A549 (cell line): ENCODE measurements at places on chromosomes 13 and 19.

DNA sequence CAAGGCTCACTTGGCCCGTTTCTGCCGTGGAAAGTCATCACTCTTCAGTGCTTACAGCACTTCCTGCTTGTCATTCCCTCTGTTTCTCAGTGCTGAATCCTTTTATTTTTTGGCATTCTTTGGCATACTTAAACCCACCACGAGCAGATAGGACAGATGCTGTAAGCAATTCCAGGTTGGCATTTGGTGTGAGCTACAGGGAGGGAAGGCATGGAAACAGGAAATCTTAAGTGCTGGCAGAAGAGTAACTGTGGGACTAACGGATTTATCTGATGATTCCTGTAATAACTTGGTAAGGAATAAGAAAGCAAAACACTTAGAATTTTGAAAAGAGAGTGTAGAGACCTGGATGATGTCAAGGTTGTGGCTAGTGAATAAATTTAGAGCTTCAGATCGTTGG, 273.4 kb downstream of the GPC6 start:
- DNase-seq, result no peak

DNA sequence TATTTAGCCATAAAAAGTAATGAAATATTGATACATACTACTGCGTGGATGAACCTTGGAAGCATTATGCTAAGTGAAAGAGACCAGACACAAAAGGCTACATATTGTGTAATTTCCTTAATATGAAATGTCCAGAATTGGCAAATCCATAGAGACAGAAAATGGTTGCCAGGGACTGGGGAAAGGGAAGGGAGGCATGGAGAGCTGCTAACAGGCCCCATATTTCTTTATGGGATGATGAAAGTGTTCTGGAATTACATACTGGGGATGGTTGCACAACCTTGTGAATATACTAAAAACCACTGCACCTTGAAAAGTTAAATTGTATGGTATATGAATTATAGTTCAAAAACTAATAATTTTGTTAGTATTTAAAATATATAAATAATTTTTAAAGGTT, 3.6 kb downstream of the IFT88 start:
- no peak for DNase-seq

DNA sequence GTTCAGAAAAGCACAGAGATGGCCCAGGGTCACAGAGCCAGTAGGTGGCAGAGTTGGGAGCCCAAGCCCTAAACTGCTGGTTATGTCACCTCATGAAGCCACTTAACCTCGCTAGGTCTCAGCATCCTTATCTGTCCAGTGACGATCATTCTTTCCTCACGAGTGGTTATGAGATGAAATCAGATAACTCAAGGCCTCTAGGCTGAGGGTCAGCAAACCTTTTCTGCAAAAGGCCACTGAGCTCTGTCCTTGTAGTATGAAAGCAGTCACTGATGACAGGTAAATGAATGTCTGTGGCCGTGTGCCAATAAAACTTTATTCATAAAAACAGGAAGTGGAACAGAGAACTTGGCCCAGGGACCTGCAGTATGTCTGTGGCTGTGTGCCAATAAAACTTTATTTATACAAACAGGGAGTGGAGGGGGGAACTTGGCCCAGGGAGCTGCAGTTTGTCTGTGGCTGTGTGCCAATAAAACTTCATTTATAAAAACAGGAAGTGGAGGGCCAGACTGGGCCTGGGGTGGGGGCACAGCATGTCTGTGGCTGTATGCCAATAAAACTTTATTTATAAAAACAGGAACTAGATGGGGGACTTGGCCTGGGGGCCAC, 71.2 kb downstream of the GNG7 start:
- DNase-seq, result no peak

GRCh38 chr13:92412996-92413395, 813.6 kb upstream of the GPC6 start:
- DNase-seq, result no peak

DNA sequence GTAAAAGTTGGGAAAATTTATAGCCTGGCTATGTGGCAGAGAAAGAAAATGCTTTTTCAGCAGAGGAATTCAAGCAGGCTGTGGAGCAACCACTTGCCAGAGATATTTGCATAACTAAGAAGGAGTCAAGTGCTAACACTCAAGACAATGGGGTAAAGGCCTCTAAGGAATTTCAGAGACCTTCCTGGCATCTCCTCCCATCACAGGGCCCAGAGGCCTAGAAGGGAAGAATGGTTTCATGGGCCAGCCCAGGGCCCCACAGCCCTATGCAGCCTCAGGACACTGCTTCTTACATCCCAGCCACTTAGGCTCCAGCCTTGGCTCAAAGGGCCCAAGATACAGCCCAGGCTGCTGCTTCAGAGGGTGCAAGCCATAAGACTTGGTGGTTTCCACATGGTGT, 14.3 kb downstream of the SLC15A1 start:
- DNase-seq, result no peak

DNA sequence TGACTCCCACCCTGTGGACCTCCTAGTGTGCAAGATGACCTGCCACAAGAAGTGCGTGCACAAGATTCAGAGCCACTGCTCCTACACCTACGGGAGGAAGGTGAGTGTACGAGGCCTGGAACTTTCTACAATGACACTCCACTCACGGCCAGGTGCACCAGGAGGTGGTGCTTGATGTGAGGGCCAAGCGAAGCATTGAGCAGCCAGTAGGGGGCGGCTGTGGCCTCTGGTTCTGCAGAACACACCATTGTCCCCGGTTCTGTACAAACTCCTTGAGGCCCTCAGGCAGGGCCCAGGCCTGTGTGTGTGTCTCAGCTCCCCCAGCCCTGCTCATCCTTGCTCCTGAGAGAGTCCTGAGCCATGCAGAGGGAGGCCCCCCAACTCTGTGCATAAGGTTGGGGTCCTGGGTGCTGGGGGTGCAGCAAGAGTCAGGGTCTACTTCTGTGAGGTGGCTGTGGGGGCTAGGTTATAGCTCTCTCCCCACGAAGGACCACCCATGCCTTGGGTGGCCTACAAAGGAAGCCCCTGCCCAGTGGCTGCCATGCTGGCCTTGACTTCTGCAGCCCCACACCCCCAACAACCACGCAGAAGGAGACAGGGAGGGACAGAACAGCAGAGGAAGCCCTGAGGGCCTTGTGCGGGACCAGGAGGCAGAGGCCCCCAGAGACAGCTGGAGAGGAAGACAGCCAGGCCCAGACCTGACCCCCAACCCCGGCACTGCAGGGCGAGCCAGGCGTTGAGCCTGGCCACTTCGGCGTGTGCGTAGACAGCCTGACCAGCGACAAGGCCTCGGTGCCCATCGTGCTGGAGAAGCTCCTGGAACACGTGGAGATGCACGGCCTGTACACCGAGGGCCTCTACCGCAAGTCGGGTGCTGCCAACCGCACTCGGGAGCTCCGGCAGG, 9.7 kb upstream of the USE1 start:
- DNase-seq, result peak; percentile 57

DNA sequence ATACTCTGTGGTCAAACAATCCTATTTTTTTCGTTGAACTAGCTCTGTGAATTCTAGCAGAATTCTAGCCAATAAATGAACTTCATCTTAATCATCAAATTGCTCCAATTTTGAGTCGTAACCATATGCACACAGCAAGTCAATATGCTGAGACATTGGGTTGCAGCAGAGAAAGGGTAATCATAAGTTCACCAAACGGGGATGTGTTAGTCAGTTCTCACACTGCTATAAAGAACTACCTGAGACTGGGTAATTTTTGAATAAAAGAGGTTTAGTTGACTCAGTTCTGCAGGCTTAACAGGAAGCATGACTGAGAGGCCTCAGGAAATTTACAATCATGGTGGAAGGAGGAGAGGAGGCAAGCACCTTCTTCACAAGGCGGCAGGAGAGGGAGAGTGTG, 67.7 kb upstream of the ABCC4 start:
- no peak for DNase-seq

DNA sequence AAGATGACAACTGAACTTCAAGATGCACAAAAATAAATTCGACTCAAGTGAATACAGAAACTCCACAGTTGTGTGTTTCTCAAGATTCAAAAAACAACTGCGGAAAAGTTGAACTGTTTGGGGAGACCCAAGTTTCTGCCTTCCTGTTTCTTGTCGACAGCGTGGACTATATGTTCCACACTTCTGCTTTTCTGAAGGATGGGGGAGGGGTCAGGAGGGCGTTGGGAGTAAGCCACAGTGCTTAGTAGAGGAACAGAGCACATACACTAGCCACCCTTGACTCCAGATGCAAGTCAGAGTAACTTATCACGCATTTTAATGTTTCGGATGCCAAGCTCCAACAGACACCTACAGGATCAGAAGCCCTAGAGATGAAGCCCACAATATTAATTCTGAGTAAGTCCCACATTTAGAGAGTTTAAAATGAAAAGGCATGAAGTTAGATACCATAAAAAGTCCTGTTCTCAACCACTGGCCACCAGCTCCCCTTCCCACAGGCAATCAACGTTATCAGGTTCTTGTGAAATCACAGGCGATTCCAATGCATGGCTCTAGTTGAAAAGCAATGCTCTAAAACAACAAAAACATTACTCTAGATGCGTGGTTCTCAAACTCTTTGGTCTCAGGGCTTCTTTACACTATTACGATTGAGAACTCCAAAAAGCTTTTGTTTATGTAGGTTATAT, 4.2 kb downstream of the TUBGCP3 start:
- no peak for DNase-seq

GRCh38 chr13:101473458-101473857, 21.0 kb downstream of the ITGBL1 start:
- DNase-seq, result no peak

DNA sequence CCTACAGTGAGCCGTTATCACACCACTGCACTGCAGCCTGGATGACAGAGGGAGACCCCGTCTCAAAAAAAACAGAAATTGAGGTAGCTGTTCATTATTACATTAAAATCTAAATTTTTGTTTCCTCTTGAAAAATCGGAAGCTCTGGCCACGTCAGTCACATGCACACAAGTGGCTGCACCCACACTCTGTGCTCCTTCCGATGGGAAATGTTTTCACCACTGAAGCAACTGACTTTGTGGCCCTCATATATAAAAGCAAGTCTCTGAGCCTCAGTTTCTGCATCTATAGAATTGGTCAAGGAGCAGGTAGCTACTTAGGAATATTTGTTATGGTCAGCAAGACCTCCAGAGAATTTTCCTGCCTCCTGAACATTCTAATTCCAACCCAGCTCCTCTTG, 4.5 kb downstream of the LRRC25 start:
- no peak for DNase-seq

GRCh38 chr13:52978989-52979388, 49.6 kb upstream of the OLFM4 start:
- DNase-seq, result no peak

- DNase-seq, result no peak
Measured at GRCh38 chr13:75372923-75373841, 108.8 kb downstream of the TBC1D4 start.

DNA sequence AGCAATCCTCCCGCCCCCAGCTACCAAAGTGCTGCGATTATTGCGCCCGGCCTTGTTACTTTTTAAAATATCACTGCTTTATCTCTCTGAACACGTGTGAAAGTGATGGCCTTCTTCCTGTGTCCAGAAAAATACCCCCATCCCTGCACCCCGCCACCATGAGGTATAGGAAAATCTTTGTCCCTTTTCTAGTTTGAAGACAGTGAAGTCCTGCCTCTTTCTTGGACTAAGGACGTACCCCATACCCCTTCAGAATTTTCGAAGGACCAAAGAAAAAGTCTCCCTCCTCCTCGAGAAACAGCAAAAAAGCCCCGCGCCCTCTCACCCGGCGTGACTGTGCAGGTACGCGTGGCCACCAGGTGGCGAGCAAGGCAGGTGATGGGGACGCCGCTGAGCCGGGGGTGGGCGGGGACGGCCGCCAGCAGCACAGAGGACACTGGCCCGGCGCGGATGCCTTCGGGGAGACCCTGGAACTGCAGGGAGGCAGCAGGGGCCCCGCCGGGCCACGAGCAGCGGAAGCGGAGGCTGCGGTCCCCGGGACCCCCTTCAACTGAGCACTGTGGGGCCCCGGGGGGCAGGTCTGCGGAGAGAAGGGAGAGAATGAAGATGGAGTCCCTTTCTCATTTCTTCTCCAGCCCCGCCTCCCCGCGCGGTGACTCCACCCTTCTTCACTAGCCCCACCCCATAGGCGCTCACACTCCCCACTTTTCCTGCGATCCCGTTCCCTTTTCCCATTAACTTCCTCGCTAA, 3.2 kb downstream of the VSIG10L start:
- DNase-seq, result peak; percentile 91

GRCh38 chr19:30692181-30692811, 320.1 kb downstream of the ZNF536 start:
- DNase-seq, result no peak

- DNase-seq, result peak; percentile 66
Measured at GRCh38 chr19:50361290-50362029, 4.0 kb downstream of the NAPSA start.

GRCh38 chr13:27679896-27680295, 58.2 kb downstream of the POLR1D start:
- DNase-seq, result no peak

- no peak for DNase-seq
Measured at GRCh38 chr13:55410398-55411330, 1730.1 kb upstream of the PRR20A start.

GRCh38 chr19:41951686-41952172, 7.4 kb downstream of the RABAC1 start:
- DNase-seq, result peak; percentile 87

- DNase-seq, result no peak
Measured at GRCh38 chr13:32731576-32731975, 145.3 kb downstream of the PDS5B start.

DNA sequence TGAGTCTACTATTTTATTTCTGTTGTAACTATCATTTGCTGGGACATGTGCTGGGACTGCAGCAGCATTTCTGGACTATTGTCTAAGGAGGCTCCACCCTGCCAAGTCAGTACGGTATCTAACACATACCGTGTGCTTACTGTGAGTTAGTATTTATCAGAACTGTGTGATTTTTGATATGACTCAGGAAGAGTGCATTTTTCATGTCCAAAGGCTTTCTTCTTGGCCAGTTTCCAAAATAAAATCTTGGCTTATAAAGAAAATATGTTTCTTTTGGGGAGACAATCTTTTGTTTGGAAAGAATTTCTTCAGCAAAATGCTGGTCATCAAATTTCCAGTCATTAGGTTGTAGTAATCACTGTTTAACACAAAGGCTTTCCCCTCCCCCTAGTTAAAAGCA, 11.6 kb downstream of the PARP4 start:
- DNase-seq, result no peak

DNA sequence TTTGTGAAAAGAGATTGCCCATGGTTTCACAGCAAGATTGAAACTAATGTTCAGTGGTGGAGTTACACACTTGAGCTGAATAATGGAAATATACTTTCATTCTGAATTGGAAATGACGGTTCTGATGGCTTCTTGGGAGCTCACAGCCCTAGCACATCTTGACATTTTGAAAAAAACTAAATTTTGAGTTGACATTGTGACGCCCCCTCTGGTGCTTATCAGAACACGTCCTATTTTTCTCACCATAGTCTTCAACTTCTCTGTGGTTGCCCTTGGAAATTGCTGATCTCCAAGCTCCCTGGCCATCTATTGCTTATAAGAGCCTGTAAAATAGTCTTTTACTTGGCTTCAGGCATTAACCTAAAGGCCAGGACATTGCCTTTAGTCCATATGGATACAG, 202.1 kb downstream of the OXGR1 start:
- DNase-seq, result no peak

- no peak for DNase-seq
Measured at GRCh38 chr19:57110592-57111328, 9.0 kb upstream of the USP29 start.

- DNase-seq, result peak; percentile 45
Measured at GRCh38 chr13:73335210-73335609, 276.4 kb downstream of the KLF5 start.
